ENCODE measurements at places on chromosomes 2 and 18.

- peak; percentile 36 for DNase-seq
Observed at GRCh38 chr2:113962692-113963480, 73.0 kb downstream of the ACTR3 start.

GRCh38 chr2:86825693-86826381, 35.1 kb upstream of the CD8A start:
- no peak for DNase-seq

DNA sequence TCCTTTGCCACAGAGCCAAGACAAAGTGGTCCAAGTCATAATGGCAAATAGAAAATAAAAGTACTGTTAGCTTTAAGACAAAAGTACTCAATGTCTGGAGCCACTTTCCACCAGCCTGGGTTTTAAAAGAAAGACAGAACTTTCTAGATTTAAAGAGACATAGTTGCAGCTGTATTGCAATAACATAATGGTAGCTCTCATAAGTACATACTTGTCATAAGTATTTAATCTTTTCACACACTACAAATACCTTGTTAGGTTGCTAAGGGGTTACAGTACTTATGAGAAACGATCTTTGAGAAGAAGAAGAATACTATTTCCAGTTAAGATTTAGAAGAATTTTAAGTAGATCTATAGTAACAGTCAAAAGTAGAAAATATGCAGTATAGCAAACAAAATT, 28.9 kb upstream of the AQP4 start:
- DNase-seq: no peak

- no peak for DNase-seq
Observed at GRCh38 chr2:229712136-229712535, 2.2 kb downstream of the DNER start.
